ENCODE measurements at places on chromosomes 2 and 18.

- DNase-seq: peak; percentile 99
Observed at GRCh38 chr2:207311316-207312005, 145.7 kb upstream of the KLF7 start.

DNA sequence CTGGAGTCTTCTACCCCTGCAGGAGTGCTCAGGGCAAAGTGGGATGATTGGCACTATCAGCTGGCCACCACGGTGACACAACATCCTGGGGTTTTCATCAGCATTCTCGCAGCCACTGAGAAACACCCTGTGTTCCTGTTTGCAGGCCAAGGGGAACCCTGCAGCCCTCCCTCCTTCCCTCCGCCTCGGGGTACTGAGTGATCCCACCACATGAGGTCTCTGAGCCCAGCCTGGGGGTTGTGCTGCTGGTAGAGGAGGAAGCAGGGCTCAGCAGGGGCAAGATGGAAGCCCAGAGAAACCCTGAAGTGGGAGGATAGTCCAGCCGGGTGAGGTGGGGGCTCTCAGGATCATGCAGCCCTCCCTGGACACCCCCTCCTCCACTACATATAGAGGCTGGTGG, at the start of gene OXER1:
OXER1 (minus strand) TSS at position 40 of the 400 bp plus-strand sequence. CDS start 73 bp downstream, outside the sequence.
- peak; percentile 79 for DNase-seq

- DNase-seq: peak; percentile 68
Observed at GRCh38 chr2:218892693-218893348, 12.2 kb downstream of the WNT10A start.

DNA sequence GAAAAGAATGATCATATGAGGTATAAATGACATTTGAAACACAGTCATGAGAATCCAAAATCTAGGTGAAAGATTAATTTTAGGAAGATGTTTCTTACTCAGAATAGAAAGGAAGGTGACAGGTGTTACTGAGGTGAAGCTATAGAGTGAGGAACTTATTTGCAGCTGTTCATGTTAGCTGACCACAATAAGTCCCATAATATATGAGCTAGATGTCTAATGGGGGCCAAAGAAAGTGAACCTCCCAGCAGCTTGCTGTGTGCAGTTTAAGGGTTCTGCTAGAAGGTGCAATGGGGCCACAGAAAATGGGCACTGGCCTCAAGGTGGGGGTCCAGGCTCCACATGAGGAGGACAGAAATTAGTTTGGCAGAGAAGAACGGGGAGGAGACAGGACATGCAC, 1374.9 kb upstream of the CRIM1 start:
- no peak for DNase-seq

DNA sequence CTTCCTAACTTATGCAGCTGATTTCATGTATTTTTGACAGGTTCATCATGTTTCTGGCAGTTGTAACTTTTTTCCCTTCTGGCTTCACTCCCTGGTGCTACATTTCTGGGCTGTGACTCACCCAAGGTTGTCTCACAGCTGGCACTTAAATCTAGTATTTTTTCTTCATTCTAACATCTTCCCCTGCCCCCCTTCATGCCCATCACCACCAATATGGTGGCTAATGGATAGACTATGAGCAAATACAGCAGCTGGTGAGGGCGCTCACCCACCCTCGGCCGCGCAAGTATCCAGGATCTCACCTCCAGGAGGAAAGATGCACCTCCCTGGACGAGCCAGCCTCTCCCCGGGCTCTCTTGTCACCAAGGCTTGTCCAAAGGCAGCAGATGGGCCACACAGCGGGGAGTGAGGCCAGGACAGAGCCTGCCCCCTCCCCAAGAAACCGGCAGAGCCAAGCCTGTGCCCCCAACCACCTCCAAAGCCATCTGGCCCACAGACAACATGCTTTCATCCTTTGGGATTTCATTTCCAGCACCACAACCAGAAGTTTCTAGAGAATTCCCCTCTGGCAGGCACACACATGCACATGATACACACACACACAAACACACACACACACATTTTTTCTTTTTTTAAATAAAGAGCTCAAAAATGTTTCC, 39.1 kb downstream of the ATOH8 start:
- no peak for DNase-seq

DNA sequence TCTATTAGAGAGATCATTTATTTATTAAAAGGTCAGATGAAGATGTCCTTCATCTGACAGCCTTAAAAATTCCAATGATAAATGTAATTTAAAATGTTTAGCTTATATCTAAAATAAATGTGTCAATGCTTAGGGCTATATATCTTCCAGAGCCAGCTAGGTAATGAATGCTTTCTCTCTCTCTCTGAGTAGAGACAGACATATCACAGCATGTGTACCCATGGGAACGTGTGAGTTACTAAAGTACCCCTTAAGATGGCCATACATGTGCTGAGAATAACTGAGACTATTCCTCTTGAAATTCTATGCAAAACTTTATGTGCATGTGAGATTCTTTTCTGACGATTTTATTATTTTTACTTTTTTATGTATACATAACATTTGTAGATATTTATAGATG, 420.9 kb upstream of the ST6GAL2 start:
- DNase-seq: no peak

GRCh38 chr2:101762451-101763171, 65.1 kb downstream of the MAP4K4 start:
- no peak for DNase-seq

GRCh38 chr18:28766721-28767120, 589.8 kb upstream of the CDH2 start:
- DNase-seq: no peak

- peak; percentile 66 for DNase-seq
Observed at GRCh38 chr2:38947241-38948239, 57.9 kb downstream of the ARHGEF33 start.

DNA sequence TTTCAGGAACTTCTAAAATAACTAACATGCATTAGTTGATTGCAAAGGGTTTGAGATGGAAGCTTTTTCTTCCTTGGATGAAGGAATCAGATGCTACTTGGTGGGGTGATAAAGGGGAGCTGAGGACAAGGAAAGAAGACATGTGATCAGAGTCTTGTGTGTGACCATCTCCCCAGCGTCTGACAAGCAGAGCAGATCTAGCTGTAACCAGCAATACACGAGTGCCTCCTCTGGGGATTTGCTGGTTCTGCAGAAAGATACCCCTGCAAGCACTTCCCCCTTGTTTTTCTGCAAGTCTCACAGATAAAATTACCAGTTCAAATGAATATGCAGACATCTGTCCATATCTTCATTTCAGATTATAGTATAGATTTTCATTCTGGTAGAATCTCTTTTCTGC, 2.7 kb downstream of the CDH7 start:
- peak; percentile 59 for DNase-seq

- DNase-seq: no peak
Observed at GRCh38 chr2:20382965-20383810, 32.5 kb upstream of the PUM2 start.

- peak; percentile 26 for DNase-seq
Observed at GRCh38 chr2:84971510-84972206, 697 bp downstream of the KCMF1 start.

GRCh38 chr2:234829074-234829455, 122.8 kb upstream of the SH3BP4 start:
- no peak for DNase-seq

DNA sequence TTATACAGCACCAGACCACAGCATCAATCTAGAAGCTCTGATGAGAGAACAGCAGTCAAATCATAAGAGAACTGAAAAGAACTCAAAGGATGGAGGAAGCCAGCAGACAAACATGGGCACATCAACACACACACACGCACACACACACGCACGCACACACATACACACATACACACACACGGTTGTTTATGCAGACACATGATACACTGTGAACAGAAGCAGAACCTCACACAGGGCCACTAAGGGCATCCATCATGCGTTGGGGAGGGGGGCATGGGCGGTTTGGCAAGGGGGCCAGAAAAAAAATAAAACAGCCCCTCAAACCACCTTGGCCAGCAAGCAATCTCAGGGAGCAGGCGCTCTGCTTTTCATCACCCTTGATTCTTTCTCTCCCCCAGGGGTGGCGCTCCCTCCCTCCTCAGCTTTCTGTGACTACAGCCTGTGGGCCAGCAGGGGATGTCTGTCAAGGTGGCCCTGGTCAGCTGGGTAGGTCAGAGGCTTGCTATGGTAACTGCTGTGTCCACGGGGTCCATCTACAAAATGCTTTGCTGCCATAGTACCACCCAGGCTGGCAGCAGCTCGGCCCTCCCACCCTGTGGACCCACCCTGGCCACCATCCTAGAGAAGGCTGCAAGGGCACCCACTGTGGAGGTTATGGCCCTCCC, 318.0 kb downstream of the CELF4 start:
- no peak for DNase-seq

GRCh38 chr2:42843611-42844010, 51.2 kb upstream of the HAAO start:
- DNase-seq: no peak

- peak; percentile 95 for DNase-seq
Observed at GRCh38 chr2:43219383-43220228, 6.8 kb downstream of the ZFP36L2 start.

- no peak for DNase-seq
Observed at GRCh38 chr2:153766415-153766814, 105.3 kb upstream of the GALNT13 start.

GRCh38 chr2:135004005-135004746, 43.1 kb downstream of the MAP3K19 start:
- peak; percentile 18 for DNase-seq

- DNase-seq: no peak
Observed at GRCh38 chr2:102498414-102498813, 25.4 kb downstream of the SLC9A4 start.

- no peak for DNase-seq
Observed at GRCh38 chr2:162257425-162257824, 14.2 kb upstream of the FAP start.

DNA sequence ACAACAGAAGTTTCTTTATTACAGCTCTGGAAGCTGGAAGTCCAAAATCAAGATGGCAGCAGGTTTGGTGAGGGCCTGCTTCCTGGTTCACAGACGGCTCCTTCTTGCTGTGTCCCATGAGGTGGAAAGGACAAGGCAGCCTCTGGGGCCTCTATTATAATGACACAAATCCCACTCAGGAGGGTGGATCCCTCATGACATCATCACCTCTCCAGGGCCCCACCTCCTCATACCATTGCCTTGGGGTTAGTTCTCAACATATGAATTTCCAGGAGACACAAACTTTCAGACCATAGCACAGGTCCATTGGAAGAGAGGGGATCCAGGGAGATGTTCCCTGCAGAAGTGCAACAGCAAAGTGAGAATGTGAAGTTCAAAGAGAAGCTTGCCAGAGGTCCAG, 202.8 kb downstream of the TFCP2L1 start:
- DNase-seq: no peak

DNA sequence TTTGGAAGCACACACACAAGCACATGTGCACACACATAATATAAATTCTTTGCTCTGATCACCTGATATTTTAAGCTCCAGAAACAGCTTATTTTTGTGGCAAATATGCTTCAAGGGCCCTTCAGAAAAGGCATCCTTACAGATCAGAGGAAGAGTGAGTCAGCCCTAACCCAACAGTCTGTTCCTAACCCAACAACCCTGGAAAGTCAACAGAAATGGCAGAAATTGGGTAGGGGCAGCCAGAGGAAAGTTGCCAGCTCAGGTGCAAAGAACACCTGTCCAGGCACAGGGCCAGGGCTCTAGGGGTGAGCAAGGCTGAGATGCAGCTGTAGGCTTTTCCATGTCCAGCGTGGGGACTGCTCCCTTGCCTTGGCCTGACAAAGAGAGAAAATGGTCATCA, 6.4 kb upstream of the NCKAP5 start:
- DNase-seq: no peak

DNA sequence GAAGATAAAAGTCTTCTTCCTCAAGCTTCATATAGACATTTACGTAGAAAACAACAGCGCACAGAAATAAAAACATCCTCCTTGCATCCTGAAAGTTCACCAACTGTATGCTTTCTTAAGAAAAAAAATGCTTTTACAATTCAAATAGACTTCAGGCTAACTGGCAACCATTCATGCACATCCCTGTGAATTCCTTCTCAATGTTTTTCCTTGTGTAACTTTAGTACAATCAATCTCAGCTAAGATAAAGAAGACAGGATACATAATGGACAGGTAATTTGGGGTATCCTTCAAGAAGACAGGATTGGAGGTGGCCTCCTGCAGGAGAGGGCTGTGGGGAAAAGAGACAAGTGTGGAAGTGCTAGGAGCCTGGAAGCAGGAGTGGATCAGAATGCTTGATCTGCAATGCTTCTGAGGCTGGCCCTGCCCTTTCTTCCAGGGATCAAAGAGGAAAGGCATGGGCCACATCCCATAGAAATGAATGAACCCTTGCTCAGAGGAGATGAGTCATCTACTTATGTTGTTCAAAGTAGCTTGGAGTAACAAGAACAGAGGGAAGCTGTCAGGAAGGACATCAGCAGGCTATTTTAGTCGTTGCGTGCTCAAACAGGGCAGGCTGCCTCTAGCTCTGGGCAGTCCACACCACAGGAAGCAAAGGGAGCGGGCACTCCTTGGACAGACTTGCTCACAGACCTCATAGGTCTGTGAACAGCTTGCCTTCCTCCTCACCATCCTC, 126.6 kb downstream of the TMEM131 start:
- DNase-seq: peak; percentile 77

- no peak for DNase-seq
Observed at GRCh38 chr2:233147136-233147828, 87.1 kb downstream of the INPP5D start.

DNA sequence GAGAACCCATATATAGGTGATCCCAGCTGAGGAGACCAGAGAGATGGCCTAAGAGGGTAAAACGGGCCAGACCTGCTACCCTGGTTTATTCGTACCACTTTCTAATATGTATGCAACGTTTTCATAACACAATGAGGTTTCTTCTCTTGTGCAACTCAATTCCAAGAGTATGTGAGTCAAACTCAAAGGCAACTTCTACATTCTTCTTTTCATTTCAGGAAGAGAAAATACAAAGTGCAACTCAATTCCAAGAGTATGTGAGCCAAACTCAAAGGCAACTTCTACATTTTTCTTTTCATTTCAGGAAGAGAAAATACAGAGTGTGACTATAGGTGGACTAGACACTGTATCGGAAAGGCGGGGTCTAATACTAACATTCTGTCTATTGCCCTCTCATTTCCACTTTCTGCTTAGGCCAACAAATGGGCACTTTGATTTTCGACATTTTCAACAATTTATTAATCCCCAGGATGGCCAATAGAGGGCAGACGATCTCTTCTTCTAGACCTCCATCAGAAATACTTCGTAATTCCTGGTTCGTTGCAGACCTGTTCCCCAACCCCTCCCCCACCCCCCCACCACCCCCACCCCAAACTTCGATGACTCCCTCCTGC, 3.7 kb upstream of the CRIM1 start:
- peak; percentile 91 for DNase-seq
